ENCODE measurements at places on chromosomes 2 and 18.

DNA sequence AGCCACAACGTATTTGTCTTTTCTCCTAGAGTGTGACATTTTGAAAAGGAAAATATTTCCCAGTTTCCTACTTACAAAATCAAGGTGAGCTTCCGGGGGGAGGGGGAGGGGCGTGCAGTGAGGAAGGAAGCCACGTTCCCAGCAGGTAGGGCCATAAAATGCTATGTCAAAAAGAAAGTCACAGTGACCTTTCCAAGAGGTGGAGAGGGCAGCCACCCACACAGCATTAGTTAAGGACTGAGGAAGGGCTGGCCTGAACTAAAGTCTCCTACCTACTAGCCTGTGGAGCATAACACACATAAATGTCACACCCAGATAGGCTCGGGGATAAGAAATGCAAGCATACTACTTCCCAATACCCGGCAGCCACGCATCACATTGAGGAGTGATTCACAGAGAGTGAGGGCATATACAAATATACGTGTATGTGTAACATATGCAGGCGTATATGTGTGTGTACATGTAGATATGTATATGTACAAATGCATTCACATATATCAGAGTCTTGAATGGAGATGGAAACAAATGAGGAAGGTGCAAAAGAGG, 191.1 kb downstream of the STK39 start:
- no peak for DNase-seq

DNA sequence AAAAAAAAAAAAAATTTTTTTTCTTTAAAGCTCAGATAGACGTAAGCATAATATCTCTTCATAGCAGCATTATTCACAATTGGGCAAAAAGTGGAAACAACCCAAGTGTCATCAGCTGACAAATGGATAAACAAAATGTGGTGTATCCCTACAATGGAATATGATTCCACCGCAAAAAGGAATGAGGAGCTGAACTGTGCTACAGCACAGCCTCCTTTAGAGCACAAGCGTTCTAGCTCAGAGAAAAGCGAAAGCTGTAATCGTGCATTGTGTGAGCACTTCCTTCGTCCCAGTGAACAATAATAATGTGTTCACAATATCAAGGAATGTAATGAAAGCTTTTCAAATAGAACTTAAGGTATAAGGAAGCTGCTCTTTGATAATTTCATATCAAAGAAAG, 11.7 kb upstream of the CHMP1B start:
- DNase-seq = no peak

DNA sequence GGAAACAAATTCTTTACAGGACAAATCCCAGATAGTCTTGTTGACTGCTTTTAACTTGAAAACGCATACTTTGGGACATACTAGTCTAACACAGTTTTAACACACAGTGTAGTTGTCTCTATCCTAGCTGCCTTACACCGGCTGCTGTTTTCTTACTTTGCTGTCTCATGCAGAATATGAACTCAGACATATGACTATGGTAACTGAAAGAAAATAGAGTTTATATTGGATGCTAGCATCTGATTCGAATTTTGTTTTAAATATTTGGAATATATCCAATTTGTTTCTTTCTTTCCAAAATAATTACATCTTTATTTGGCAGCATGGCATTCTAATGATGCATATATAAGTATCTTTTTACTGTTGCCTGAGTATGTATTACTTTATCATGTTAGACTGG, 69.8 kb downstream of the ANKRD12 start:
- DNase-seq = no peak

DNA sequence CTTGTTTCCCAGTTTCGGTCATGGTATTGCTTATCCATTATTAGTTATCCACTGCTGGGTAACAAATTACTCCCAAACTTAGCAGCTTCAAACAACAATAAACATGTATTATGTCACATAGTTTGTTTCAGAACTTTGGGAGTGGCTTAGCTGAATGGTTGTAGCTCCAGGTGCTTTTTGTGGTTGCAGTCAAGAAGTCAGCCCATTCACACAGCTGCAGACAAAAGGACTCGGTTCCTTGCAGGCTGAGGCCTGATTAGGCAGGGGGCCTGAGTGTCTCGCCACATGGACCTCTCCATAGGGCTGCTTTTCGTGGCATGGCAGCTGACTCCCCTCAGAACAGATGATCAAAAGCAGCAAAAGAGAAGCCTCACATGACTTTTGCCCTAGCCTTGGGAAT, 58.2 kb upstream of the ITGA4 start:
- no peak for DNase-seq

- no peak for DNase-seq
Measured at GRCh38 chr18:9839853-9840252, 45.9 kb upstream of the TXNDC2 start.

GRCh38 chr2:23241121-23241520, 143.9 kb upstream of the KLHL29 start:
- no peak for DNase-seq

- no peak for DNase-seq
Measured at GRCh38 chr2:236107942-236108625, 60.1 kb downstream of the GBX2 start.

- DNase-seq = no peak
Measured at GRCh38 chr18:6595666-6596065, 133.8 kb upstream of the ARHGAP28 start.

GRCh38 chr2:127419448-127420038, 1.3 kb downstream of the PROC start:
- no peak for DNase-seq

GRCh38 chr18:40380686-40381439, 1574.2 kb upstream of the PIK3C3 start:
- DNase-seq = no peak

- no peak for DNase-seq
Measured at GRCh38 chr2:241617431-241618154, 19.4 kb downstream of the THAP4 start.

- no peak for DNase-seq
Measured at GRCh38 chr2:182818501-182818900, 47.9 kb downstream of the FRZB start.

GRCh38 chr2:20487392-20488174, 40.7 kb downstream of the RHOB start:
- no peak for DNase-seq

DNA sequence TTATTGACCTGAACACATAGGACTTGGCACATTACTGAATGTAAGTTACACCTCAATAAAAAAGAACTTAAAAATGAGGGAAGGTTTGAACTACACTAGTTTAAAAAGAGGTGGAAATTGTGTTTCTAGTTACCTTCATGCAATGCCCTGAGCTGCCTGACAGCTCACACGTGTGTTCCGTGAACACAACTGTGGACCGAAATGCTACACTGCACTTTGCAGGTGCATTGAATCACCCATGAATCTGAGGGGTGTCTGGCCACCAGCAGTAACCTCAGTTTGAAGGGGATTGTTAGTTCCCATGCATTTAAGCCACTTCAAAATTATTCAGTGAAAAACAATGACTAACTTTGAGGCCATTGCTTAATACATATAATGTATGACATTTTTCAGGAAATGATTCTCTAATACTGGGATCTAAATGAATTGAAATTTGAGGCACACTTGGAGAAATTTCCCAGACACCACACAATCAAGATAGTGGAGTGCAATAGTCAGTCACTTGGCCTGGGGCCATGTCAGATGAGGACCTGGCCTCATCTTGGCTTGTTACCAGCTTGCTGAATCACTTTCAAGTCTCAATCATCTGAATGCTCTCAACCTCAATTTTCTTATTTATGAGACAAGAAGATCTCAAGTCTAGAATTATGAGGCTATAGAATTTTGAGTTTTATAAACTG, 59.3 kb downstream of the MYL12B start:
- no peak for DNase-seq

DNA sequence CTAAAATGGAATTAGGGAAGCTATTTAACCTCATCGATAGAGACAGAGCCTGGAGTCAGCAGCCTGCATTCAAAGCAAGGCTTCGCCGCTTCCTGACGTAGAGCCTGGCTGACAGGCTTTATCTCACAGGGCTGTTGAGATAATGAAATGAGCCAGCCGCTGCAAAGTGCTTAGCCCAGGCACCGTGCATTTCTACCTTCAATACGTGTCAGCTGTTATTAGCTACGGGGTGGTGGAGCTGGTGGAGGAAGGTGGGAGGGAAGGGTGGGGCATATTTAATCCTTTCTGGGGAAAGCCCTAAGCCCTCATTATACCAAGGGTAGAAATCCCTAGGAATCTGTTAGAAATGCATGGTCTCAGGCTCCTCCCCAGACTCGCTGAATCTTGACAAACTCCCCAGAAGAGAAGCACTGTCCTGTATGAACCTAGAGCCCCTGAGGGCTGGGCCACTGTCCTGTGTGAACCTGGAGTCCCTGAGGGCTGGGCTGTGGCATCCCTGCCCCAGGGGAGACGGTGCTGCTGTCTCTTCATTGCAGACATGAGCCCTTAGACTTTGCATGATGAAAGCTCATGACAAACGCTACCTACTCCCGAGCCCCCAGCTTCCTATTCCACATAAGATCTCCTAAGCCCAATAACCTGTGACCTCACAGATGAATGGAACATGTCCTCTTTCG, 72.4 kb downstream of the ALPK2 start:
- DNase-seq = no peak

DNA sequence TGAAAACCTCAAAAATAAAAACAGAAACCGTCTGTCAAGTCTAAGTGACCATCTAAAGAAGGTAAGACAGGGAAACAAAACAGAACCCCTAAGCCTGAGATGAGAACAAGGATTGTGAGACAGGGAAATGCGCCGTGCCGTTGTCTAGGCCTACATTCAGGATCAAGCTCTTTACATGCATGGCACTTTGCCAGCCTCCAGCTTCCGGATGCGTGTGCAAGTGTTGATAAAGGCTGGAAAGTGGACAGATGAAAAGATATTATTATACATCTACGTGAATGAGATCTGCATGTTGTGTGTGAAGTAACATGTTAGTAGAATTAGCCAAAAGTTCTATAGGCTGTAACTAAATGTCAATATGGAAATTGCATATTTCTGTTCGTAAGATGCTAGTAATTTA, 28.6 kb upstream of the TMEM87B start:
- no peak for DNase-seq

DNA sequence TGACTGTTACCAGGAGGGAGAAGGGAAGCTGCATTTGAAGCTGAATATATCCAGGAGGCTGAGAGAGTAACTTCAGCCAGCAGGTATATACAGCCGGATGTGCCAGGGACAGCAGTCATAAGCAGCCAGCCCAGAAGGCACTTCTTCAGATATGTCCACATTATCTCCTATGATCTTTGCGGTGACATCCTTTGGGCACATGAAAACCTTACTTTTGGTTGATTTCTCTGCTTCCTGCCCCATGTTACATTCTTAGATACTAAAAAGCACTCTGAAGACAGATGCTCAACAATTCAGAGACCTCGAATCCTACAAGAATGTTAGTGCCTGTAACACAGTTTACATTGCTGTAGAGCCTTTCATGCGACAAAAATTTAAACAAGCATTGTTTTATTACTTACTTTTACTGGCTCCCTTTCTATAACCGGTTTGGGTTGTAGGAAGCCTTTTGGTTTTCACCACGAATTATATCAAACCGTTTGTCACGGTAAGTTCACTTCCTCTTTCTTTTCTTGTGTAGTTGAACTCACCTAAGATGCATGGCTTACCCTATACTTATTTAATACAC, 50.3 kb upstream of the TLK1 start:
- peak; percentile 15 for DNase-seq

Measured in GM12892 (cell line).